ENCODE measurements at places on chromosomes 5 and 9.

GRCh38 chr9:117096138-117096537, 318.7 kb downstream of the ASTN2 start:
- no peak for DNase-seq

- DNase-seq: no peak
Measured at GRCh38 chr5:17388717-17389116, 109.3 kb upstream of the TAF11L2 start.

- no peak for DNase-seq
Measured at GRCh38 chr5:14760548-14761002, 96.1 kb downstream of the OTULIN start.

DNA sequence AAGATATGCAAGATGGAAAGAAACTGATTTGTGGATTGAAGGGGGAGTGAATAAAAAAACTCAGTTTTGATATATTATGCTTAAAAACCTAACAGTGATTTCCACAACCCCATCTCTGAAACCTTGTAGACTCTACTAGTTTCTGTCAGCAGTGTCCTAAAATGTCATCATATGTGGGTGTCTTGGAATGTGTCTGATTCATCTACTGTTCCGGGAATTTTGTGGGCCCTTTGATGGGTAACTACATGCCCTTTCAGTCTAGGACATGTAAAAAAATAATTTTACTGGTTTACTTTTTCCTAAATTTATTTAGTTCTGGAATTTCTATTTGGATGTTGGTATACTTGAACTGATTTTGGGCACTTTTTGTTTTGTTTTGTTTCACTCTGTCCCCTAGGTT, 118.9 kb upstream of the NMUR2 start:
- DNase-seq: no peak

DNA sequence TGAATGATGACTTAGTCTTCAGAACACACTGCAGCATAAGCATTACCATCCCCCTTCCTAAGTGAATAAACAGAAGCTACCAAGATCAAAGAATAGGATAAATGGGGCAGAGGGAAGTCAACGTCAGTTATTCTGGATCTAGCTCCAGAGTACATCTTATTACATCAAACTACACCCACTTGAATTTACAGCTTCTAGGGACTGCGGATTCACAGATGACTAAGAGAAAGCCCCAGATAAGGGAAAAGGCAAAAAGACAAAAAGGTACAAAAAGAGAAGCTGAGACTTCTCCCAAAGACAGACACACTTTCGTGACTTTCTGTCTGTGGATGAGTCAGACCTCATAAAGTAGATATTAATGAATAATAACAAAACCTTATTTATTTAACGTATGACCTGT, 457.9 kb upstream of the BRINP1 start:
- DNase-seq: no peak

GRCh38 chr5:65577141-65577540, 14.0 kb downstream of the PPWD1 start:
- DNase-seq: no peak

- no peak for DNase-seq
Measured at GRCh38 chr5:76199336-76200318, 116.4 kb downstream of the SV2C start.
